Keratinocyte (primary cell): ENCODE measurements at places on chromosomes 12 and 14. TPM values are rescaled to one million over a fixed set of nuclear protein-coding genes. Genes with fewer than 3 reads are reported as not detected.

GRCh38 chr12:12202747-12203146, 64.1 kb downstream of the LRP6 start:
- H3K27me3 ChIP-seq: no peaks in the 10 kb centered on the region
- no peaks in the 10 kb centered on the region for H3K4me1 ChIP-seq
- no peak overlapping the region for H3K4me3 ChIP-seq
- H3K36me3 ChIP-seq: no peaks in the 10 kb centered on the region

GRCh38 chr14:70779667-70780066, 29.6 kb downstream of the MAP3K9 start:
- H3K27me3 ChIP-seq: no peaks in the 10 kb centered on the region
- no peak for DNase-seq
- H3K4me3 ChIP-seq: no peak overlapping the region
- peaks cover 2% of the 10 kb centered on the region for H3K36me3 ChIP-seq

- peaks cover 8% of the 10 kb centered on the region for H3K36me3 ChIP-seq
- H3K4me1 ChIP-seq: peaks cover 64% of the 10 kb centered on the region
- peak overlapping the region; percentile 29 for H3K27ac ChIP-seq
- H3K4me3 ChIP-seq: no peak overlapping the region
Observed at GRCh38 chr12:54387114-54387467, 2.6 kb upstream of the ZNF385A start.

C12orf50 gene
- polyA plus RNA-seq: not detected in 3 replicates

GPR84 gene
- 0.08 to 0.17 TPM (median 0.12 TPM) in 3 replicates for polyA plus RNA-seq

PFKM gene
- polyA plus RNA-seq: 67.1 to 105 TPM (median 67.9 TPM) in 3 replicates

PMCH gene
- polyA plus RNA-seq: not detected in 3 replicates

PPP1R36 gene
- polyA plus RNA-seq: 0.45 to 0.92 TPM (median 0.81 TPM) in 3 replicates

DNA sequence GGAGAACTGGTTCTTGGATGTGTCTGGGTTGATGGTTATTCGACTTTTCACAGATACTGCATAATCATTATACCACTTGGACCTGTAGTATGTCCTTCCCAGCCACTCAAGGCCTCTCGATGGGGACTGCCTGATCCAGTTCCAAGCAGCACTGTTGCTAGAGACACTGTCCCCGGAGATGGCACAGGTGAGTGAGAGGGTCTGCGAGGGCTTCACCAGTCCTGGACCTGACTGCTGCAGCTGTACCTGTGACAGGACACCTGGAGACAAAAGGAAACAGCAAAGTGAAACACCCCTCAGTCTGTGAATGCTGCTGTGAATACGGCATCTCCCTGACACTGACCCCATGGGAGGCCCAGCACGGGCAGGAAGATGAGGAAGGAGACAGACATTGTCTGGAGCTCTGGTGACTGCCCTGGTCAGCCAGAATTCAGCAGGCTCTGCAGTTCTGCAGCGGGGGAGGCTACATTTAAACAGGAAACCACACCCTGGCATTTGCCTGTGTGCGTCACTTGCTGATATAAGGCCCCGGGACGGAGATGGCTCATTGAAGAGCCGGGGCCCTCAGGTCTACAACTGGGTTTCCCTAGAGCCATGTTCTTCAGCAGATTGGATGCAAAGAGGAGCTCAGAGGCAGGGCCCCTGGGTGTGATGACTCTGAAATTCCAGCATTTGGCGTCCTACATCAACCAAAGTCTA, 413.6 kb downstream of the TMEM121 start:
- no peaks in the 10 kb centered on the region for H3K4me1 ChIP-seq
- H3K4me3 ChIP-seq: no peak overlapping the region
- H3K36me3 ChIP-seq: no peaks in the 10 kb centered on the region
- DNase-seq: no peak

LMO3 gene
- polyA plus RNA-seq: not detected in 3 replicates

- no peaks in the 10 kb centered on the region for H3K27me3 ChIP-seq
- H3K4me1 ChIP-seq: no peaks in the 10 kb centered on the region
- DNase-seq: no peak
- H3K36me3 ChIP-seq: no peaks in the 10 kb centered on the region
Observed at GRCh38 chr12:66497008-66497897, 181.6 kb downstream of the GRIP1 start.

PTPN21 gene
- 5.5 to 7.5 TPM (median 7.4 TPM) in 3 replicates for polyA plus RNA-seq

- H3K4me1 ChIP-seq: peaks cover 9% of the 10 kb centered on the region
- H3K36me3 ChIP-seq: no peaks in the 10 kb centered on the region
- H3K4me3 ChIP-seq: no peak overlapping the region
- H3K27ac ChIP-seq: no peak overlapping the region
- H3K27me3 ChIP-seq: no peaks in the 10 kb centered on the region
- no peak for DNase-seq
Observed at GRCh38 chr12:32482226-32482625, 82.9 kb downstream of the FGD4 start.
